ENCODE measurements at places on chromosomes 16 and 17.
A peak's percentile ranks its signal among the peaks of the same experiment; 100 is the strongest.

GRCh38 chr16:9012848-9013507 is 49.3 kb upstream of the USP7 start:
- DNase-seq: peak; percentile 30

GRCh38 chr16:87195161-87195560 is 122.0 kb downstream of the C16orf95 start:
- DNase-seq: no peak

GRCh38 chr17:77109764-77110359 is 30.9 kb upstream of the SEC14L1 start:
- no peak for DNase-seq

DNA sequence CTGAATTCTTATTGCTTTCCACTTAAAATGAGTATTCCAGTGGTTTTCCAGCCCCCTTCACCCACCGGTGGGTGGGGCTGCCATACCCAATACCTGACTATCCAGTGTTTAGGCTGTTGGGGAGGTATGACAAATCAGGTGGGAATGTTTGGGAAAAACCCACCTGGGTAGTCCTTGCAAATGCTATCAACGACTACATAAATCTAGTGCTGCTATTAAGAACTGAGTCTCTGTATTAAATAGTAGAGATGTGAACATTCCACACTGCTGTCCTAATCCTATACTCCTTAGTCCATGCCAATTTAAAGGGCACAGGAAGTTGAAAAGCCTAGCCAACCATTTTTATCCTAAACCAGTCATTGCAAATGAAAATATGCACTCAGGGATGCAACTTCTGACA is 126.6 kb downstream of the AXIN2 start:
- no peak for DNase-seq

GRCh38 chr16:83924686-83925085 is 25.8 kb downstream of the MLYCD start:
- no peak for DNase-seq

- DNase-seq: no peak
These were observed 1058.3 kb upstream of the RBFOX1 start for GRCh38 chr16:6274351-6274750.

GRCh38 chr17:57919918-57920317 is 35.3 kb downstream of the CUEDC1 start:
- no peak for DNase-seq

- DNase-seq: no peak
These were observed 88.9 kb downstream of the SDK2 start for GRCh38 chr17:73555199-73555960.

DNA sequence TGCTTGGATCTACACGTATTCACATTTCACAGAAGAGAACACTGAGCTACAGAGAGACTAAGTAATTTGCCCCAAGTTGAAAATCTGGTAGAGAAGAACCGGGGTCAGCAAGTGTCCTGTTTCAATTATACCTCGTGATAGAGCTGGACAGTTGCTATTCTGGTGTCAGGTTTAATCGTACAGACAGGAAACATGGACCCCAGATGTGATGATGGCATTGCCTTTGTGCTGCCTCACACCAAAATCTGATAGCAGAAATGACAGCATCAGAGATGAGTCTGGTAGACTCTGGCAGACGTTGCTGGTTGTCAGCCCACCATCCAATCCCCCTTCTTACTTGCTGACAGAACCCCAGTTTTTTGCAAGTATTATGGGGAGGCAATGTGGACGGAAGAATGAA is 112.1 kb upstream of the FOXF1 start:
- DNase-seq: no peak
